OCI-M1 (cell line): ENCODE measurements at places on chromosomes 1 and 21.

DNA sequence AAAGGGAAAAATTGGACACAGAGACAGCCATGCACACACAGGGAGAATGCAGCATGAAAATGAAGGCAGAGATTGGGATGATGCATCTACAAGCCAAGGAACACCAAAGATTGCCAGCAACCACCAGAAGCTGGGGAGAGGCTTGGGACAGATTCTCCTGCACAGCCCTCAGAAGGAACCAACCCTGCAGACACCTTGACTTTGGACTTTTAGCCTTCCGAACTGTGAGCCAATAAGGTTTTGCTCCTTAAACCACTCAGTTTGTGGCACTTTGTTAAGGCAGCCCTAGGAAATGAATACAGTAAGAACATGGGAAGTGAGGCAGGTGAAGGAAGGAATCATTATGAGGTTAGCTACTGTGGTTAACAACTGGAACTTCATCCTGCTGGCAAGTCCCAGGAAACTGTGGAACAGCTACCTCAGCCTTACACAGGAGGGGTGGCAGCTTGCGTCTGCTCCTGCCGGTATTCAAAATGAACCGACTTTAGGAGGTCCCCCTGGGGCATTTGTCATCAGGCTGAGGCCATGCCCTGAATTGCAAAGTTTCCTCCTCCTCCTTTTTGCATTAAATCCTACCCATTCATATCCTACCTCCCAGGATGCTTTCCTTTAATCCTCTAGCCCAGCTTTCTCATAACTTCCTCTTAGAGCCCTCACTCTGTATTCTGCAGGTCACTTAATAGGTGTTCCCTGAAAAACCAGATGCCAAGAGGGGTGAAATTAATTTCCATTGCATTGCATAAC, 15.4 kb downstream of the CD247 start:
- DNase-seq = no peak

- DNase-seq = no peak
These were observed 36.6 kb downstream of the TMEM50B start for GRCh38 chr21:33443194-33443593.

DNA sequence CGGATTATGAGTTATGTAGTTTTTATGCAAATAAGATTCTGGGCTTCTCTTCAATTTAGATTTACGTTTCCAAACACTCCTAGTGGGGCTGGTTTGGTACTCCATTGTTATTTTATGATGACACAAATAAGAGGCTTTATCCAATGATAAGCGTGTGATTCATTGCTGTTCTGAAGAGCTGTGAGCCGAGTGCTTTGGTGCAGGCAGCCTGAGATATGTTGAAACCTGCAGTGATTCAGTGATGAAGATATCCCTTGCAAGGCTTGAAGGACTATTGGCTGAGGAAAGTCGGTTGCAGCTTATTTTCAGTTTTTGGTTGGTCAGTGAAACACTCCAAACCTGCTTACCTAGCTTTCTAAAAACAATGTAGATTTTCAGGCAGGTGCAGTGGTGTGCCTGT, 112.2 kb downstream of the RYR2 start:
- DNase-seq = no peak

DNA sequence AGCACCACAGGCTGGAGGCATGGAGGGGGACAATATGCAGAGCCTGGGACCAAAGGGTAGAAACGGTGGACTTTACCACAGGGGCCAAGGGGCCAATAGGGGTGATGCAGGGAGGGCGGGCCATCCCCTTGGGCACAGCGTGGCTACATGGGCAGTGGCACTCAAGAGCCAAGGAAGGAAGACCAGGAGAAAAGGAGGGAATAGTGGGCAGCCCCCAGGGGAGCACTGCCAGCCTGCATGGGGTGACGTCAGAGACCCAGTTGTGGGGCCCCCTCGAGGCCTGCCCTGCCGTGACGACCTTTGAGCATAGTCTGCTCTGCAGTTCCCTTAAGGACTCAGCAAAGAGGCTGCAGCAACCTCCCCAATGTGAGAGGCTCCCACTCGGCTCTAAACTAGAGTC, 95.5 kb upstream of the TMPRSS2 start:
- DNase-seq = no peak

- DNase-seq = peak; percentile 81
These were observed at the start of gene MYOM3 for GRCh38 chr1:24111996-24112779. TSS of gene MYOM3 (minus strand) at chr1:24112135. CDS start at chr1:24108636, 3,499 bp downstream.

GRCh38 chr1:175146529-175147213, 45.9 kb downstream of the KIAA0040 start:
- peak; percentile 83 for DNase-seq

DNA sequence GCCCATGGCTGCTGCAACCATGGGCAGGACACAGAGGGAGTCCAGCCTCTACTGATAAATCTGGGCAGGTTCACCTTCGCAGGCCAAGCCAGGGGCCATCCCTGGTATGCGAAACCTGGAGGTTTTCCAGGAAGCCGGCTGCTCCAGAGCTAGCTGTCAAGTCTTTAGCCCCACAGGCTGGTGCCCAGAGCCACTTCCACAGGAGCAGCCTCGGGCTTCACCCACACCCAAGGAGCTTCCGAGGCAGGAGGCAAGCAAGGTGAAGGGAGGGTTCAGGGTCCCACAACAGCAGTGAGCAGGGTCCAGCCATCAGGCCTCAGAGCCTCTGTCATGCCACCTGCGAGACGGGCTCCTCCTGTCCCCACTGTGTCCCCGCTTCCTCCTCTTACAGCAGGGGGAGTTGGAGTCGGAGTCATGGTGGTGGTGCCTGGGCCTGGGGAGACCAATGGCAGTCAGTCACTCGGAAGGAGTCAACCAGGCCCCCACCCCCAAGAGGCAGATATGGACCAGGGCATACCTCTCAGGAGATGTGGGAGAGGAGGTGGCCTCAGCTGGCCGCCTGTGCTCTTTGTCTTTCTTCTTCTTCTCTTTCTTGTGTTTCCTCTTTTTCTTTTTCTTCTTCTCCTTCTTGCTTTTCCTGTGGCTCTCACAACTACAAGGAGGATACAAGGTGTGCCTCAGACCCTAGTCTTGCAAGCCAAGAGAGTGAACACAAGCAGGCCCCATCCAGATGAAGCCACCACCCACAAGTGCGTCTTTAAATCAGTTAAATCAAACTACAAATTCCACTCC, 2.1 kb downstream of the C1orf35 start:
- peak; percentile 11 for DNase-seq

GRCh38 chr1:223179786-223180185, 36.7 kb upstream of the TLR5 start:
- DNase-seq = no peak

GRCh38 chr21:34807146-34807880, 138.5 kb downstream of the CLIC6 start:
- no peak for DNase-seq

DNA sequence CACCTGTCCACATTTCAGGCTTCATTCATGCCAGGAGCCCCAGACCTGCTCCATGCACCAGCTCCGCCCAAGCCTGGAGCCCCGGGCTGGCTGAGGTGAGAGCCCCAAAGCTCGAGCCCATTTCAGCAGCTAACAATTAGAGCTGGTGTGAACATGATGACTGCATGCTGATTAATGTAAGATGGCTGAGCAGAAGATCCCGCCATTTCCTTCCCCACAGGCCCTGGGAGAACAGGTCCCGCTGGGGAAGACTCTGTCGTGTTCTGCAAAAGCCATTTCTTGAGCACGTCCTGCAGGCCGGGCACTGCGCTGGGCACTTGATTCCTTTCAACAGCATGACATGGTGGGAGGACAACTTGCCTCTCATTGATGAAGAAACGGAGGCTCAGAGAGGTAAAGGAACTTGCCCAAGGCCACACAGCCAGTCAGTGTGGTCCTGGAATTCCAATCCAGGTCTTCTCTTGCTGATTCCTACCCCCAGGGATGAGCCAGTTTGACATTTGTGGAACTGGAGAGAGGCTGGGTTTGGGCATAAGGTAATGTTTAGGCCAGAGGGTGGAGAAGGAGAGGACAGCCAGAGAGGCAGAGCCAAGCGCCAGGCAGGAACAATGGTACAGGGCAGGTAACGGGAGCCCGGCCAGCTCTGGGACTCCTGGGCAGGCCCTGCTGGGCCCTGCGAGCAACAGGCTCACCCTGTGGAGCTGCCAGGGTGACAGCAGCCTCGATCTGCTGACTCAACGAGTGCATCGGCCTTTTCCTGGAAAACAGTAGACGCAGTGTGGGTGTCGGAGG, 28.1 kb upstream of the EPHA2 start:
- DNase-seq = no peak

DNA sequence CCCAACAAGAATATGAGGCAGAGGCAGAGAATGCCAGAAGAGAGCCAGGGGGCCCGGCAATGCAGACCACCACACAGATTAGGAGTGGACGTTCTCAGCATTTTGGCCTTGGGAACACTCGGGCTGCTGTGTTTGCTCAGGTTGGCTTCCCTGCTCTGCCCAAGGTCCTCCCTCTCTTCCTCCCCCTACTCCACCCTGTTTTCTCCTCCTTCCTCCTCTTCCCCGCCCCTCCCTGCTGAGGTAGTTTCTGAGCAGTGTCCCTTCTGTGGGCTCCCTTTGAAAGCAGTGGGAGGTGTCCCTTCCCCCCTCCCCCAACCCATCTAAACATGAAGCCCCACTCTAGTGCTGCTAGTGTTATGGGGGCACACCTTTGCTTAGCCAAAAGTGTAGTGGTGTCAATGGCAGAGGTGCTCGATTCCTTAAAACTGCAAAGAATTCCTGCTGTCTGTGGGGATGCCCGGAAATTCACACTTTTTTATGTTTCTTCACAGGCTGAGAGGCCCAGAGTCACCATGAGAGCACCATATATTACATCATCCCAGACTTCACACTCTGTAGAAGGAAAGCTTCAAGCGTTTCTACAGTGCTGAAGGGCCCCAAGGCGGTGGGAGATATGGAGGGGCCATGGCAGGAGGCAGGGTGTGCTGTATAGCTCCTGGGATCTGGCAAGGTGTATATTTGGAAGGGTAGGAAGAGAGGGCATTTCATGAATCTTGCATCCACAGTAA, at the start of gene HHIPL2:
Gene HHIPL2, minus strand, starts transcription at position 161 of the 728 bp plus-strand sequence. Its CDS starts 60 bp downstream, at position 101.
- no peak for DNase-seq

DNA sequence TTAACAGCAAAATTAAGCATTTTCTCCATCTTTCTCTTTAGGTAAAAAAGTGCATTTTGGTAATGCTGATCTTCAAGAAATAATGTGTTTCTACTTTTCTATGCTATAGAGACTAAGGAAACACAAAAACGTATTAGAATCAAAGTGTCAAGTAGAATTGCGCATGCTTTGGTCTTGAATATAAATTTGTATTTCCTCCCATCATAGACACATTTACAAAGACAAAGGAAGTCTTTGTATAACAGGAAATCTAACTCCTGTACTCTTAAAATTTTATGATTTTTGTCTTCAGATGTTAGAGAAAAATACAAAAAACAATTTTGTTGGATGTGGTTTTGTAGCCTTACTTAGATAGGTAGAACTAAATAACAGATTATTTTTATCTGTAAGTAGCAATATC, 1299.4 kb downstream of the NCAM2 start:
- DNase-seq = no peak

DNA sequence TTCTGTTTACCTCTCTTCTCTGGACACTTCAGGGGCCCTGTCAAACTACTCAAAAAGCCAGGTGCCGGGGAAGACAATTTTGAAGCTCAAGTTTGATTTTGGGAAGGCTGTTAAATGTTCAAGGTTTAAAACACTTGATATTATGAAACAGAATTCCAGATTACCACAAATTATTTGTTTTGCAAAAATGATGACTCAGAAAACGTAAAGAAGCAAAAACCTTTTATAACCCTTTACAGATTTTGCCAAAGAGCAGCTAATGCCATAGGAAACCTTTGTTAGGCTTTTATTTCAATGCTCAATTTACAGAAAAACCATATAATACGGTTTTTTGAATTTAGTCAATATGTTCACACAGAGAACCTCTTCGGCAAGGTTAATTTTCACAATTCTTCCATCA, 593.4 kb upstream of the ZP4 start:
- DNase-seq = no peak

- DNase-seq = no peak
These were observed 69.6 kb downstream of the PGM1 start for GRCh38 chr1:63662841-63663240.

GRCh38 chr1:21068937-21069336, 107.8 kb downstream of the EIF4G3 start:
- peak; percentile 9 for DNase-seq
